Activated T-cell treated with anti-CD3 and anti-CD28 coated beads, Interleukin-2, amount 50 U/mL, for 1 hour (primary cell): ENCODE measurements at places on chromosomes 2 and 18.

GRCh38 chr2:8862230-8862629 is 24.8 kb upstream of the KIDINS220 start:
- no peak for DNase-seq

GRCh38 chr2:25226827-25227226 is 58.4 kb upstream of the POMC start:
- no peak for DNase-seq

- DNase-seq, result no peak
These were observed 159.5 kb downstream of the PTGR3 start for GRCh38 chr18:75049455-75049789.

GRCh38 chr2:5546181-5546580 is 146.0 kb upstream of the SOX11 start:
- no peak for DNase-seq

DNA sequence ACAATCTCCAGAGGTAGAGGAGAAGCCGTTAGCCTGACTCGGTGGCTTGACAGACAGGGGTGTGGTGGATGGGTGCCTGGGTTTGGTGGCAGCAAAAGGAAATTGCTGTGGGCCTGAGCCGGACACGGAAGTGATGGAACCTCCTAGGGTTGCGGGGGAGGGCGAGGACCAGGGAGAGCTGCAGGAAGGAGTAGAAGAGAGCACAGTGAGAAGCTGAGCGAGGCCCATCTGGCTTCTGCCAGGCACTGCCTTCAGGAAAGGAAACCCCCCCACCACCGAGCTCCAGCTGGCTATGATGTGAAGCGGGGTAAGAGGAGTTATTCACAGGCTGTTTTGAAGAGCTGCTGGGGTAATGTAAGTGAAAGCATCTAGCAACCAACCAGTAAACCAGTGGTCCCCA is 134.6 kb downstream of the TSN start:
- no peak for DNase-seq

GRCh38 chr18:24632158-24632988 is 171.9 kb downstream of the HRH4 start:
- DNase-seq, result no peak

GRCh38 chr2:129375632-129376425 is 603.6 kb upstream of the RAB6C start:
- DNase-seq, result no peak

DNA sequence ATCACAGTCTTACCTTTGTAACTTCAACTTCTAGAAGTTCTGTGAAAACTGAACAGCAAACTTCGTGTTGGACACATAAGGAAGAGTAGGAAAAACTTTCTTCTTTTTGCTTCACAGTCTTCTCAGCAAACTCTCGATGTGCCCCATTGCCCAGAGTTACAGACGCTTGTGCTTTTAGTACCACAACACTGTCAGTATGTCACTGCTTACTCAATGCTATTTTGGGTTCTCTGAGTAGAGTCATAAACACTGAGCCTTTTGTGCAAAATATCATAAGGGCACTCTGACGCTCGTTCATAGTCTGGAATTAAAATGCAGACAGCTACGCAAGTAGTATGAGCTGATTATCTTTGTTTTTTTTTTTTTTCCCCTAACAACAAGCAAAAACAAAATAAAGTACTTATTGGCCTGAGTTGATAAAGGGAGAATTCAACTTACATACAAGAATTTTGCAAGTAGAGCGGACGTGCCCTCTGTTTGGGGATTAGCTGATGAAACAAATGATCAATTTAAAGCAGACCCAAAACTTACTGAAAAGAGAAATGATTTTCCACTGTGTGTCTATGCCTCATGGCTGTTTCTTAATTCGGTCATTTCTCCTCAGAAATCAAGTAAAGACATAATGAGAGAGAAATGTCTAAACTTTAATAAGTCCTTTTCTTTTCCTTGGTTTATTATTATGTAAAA is at the start of gene CDH19:
CDH19 (minus strand) TSS at position 150 of the 687 bp plus-strand sequence. CDS start 31,886 bp downstream, outside the sequence.
- no peak for DNase-seq

GRCh38 chr18:40577239-40577980 is 1377.6 kb upstream of the PIK3C3 start:
- DNase-seq, result no peak

- no peak for DNase-seq
These were observed 72.7 kb upstream of the ITPRID2 start for GRCh38 chr2:181818840-181819239.

DNA sequence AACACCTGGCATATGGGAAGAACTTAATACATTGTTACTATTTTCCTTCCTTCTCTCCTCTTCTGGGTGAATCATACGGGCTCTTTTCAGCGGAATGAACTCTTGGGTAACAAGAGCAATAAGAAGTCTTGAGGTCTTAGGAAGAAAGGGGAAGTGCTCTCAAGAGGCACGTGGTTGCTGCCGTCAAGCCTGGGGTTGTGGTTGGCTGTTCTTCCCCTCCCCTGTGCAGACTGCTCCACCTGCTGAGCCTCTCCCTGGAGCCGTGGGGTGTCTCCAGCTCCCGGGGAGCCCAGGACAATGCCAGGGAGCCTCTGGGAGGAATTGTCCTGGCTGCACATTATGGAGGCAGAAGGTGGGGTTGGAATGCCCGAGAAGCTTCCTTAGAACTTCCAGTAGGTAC is 19.4 kb downstream of the TOGARAM2 start:
- DNase-seq, result peak; percentile 55

GRCh38 chr2:203730883-203731282 is 24.4 kb downstream of the CD28 start:
- no peak for DNase-seq

DNA sequence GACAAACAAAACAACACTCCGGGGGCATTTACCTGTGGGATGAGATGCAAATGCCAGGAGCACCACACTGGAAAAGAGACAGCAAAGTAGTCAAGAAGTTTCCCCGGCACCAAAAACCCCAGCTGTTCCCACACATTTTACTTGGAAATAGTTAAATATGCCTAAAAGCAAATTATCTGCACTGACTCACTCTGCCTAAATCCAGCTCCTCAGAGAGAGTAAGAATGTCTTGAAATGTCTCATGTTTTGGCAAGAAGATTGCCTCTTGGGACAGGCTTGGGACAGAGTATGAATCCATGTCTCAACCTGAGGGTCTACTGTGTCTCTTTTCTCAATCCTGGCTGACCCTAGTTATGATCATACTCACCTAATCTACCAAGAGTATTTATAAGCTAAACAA is 87.5 kb upstream of the RIOK3 start:
- no peak for DNase-seq
